ENCODE measurements at places on chromosomes 4 and X.

DNA sequence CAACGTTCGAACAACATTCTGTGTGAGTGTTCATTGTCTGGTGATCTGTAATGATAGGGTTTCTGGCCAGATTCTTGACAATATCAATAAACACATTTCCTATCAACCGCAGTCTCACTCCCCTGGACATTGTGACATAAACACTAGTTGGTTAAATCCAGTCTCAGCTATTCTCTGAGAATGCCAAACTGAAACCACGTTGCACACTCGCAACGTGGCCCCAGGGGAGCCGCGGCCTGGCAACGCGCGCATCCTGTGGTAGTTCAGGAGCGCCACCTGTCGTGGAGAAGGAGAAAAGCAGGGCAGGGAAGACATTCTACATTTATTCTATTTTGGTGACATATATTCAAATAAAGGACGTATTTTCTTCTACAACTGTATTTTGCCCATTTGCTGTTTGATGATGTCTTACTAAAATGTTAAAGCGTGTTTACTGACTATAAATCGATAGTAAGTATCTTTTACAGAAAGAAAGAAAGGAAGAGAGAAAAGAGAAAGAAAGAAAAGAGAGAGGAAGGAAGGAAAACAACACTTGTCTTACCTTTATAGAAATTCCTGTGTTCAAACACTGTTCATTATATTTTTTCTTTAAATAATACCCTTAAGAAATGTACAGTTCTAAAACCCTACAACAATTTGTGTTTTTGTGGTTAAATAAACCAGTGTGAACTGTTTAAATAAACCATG lies 738.3 kb upstream of the FRG1 start:
- peak; percentile 87 for DNase-seq

DNA sequence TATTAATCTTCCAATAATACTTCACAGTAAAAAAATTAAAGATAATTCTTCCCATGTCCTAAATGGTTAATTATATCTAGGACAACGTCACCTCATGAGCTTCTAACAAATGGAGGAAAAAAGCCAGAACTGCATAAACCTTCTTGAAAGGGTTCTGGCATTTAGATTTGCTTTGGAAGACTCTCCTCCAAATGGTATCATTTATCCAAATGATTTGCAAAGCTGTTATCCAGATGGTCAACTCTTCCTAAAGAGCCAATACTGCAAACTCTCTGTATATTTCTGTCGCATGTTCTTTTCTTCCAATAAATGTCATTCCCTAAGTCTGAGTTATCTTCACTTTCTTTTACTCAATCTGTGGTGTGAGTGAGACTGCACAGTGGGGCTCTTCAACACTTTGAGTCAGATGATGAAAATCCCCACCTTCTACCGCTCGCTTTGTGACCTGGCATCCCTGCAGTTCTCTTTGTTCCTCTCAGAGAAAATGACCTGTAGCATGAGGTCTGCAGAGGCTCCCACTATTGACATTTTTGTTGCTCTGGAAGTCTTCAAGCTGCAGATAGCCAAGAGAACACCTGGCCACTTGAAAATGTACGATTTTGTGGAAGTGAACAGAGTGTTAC lies 52.9 kb downstream of the TMEM150C start:
- peak; percentile 45 for DNase-seq

DNA sequence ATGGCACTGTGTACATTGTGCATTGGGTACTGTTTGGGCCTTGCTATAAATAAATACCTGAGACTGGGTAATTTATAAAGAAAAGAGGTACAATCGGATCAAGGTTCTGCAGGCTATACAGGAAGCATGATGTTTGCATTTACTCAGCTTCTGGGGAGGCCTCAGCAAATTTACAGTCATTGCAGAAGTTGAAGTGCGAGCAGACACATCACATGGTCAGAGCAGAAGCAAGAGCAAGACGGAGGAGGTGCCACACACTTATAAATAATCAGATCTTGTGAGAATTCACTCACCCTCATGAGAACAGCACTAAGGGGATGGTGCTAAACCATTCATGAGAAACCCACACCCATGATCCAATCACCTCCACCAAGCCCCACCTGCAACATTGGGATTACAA lies 505.0 kb downstream of the ARAP2 start:
- no peak for DNase-seq

- DNase-seq: no peak
Measured at GRCh38 chr4:150067859-150068258, 10.4 kb upstream of the DCLK2 start.

DNA sequence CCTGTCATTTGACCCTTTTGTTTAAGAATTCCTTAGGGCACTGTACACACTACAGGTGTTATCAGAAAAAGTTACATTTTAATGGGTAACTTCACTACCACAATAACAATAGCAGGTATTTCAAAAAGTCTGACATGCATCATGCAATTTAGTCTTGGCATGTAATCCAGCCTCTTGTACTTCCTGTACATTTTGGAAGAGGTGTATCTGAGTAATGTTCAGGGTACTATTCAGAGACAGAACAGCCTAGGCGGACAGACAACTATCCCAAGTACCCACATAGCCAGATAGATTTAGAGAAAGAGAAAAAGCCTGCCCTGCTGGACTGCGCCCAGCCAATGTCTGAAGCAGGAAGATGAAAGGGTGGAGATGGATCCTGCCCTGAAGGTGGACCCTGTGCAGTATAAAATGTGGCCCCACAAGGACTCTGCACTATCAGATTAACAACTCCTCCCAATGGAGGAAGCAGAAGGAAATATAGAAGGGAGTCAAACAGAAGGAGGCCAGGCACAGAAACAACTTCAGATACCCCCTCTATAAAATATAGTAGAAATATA lies 8.5 kb downstream of the UGT2B7 start:
- DNase-seq: no peak

GRCh38 chrX:144334577-144334976 lies 450.7 kb downstream of the UBE2NL start:
- DNase-seq: no peak

DNA sequence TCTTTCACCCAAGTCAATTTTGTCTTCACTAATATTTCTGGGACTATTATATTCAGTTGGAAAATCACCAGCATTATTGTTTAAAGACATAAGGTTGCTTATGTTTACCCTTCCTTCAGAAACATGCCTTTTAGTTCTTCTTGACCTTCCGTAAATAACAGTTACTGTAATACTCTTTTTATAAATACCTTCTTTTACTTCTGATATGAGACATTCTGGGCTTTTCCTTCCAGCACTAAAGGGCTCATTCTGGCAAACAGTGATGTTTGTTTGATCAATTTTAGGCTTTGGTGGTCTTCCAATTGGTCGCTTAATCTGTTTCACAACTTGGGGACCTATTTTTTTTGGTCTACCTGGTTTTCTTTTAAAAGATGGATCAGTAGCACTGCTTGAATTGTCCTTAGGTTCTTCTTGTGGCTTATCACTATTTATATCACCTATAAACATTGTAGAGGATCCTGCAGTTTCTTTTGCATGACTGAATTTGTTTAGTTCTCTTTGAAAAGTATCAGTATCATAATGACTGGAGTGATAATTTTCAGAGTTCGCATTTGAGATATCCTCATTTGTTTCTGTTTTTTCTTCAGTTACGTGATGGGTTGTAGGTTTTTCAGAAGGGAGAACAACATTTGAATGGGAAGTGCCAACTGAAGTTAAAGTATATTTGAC lies 64.8 kb downstream of the NCAPG start:
- DNase-seq: no peak

DNA sequence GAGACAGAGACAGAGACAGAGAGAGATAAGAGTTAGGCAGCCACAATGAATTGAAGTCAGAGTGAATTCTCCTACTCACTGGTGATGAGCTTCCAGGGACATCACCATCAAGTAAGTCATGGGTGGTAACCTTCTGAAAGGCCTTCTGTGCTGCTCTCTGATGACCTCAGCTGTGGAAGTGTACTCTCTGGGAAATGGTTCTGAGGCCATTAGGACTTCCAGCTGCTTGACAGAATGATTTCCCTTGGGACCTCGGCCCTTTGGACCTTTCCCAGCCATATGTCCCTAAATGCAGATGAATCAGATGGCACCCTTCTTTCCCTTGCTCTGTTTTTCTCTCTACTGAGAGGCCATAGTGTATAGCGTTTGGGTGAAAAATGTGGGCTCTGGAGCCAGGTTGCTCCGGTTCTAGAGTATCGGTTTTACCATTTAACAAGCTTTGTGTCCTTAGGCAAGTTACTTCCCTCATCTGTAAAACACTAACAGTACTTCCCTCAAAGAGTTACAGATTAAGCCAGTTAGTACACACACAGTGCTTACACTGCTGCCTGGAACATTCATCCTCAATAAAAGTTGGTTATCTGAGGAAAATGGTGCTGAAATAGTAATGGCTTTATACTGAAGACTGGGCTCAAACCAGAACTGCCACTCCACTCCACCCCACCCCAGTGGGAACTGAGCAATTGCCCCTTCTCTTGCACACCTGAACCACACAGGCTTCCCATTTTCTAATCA lies 7.6 kb downstream of the SEPTIN11 start:
- DNase-seq: no peak

- DNase-seq: no peak
Measured at GRCh38 chrX:3290561-3290960, 55.9 kb downstream of the MXRA5 start.

- DNase-seq: no peak
Measured at GRCh38 chr4:72377491-72378194, 191.4 kb downstream of the ADAMTS3 start.

DNA sequence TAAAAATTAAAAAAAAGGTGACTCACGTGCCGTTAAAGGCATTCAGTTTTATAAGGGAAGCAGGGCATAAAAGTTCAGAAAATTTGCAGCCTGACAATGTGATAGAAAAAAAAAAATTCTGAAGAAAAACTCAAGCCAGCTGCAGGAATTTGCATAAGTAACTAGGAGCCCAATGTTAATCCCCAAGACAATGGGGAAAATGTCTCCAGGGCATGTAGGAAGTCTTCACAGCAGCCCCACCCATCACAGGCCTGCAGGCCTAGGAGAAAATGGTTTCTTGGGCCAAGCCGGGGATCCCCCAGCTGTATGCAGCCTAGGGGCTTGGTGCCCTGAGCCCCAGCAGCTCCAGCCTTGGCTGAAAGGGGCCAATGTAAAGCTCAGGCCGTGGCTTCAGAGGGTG lies 31.2 kb downstream of the CHM start:
- no peak for DNase-seq

DNA sequence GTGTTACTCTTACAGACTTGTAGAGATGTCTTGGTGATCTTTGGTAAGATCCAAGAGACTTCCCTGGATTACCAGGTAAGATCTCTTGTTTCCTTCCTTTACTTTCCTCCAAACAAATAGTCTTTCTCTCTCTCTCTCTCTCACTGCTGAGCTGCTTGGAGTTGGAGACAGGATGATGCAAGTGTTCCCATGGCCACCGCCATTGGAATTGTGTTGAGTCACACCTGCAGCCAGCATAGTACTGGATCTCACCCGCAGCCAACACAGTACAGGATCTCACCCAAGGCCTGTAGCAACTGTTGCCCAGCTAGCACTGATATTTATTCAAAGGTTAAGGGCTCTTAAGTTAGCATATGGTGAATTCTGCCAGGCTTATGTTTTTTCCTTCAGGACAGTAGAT lies 1080.9 kb downstream of the FAT4 start:
- DNase-seq: no peak

DNA sequence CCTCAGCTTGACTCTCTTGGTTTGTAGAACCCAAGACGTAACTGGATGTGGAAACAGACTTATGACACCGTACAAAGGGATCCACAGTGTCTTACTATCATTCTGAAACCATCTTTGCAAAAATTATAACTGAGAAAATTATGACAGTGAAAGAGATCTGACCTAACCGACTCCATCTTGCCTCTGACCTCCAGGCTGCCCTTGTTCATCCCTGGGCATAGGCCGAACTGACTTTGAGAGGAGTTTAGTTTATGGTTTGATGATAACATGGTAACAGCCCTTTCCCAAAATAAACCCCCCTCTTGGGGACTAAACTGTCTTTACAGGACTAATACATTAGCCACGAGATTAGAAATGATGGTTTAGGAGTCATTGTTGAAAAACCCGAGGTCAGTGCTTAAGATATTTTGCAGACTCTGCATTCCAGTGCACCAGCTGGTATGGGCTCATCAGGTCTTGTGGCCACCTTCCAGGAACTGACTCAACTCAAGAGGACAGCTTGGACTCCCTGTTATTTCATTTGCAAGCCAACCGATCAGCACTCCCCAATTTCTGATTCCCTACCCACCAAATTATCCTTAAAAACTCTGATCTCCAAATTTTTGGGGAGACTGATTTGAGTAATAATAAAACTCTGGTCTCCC lies 49.6 kb downstream of the CASP3 start:
- DNase-seq: no peak

GRCh38 chrX:68454476-68455150 lies 21.3 kb upstream of the OPHN1 start:
- no peak for DNase-seq

DNA sequence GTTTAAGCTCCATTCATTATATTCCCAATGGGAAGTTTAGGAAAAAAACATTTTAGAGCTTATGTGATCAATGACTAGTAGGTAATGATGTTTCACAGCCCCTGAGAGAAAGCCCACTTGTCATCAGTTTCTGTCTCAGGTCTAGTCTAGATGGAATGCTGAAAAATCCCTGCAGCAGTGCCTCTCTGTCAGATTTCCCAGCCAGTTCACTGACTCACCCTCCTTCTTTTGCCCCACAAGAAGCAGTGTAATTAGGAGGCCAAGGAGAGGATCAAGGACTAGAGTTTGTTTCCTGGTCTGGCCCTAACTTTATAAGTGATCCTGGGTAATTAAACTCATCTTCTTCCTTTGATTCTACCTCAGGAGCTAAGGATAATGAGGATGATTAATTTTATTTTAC lies 118.7 kb upstream of the ANXA3 start:
- no peak for DNase-seq

DNA sequence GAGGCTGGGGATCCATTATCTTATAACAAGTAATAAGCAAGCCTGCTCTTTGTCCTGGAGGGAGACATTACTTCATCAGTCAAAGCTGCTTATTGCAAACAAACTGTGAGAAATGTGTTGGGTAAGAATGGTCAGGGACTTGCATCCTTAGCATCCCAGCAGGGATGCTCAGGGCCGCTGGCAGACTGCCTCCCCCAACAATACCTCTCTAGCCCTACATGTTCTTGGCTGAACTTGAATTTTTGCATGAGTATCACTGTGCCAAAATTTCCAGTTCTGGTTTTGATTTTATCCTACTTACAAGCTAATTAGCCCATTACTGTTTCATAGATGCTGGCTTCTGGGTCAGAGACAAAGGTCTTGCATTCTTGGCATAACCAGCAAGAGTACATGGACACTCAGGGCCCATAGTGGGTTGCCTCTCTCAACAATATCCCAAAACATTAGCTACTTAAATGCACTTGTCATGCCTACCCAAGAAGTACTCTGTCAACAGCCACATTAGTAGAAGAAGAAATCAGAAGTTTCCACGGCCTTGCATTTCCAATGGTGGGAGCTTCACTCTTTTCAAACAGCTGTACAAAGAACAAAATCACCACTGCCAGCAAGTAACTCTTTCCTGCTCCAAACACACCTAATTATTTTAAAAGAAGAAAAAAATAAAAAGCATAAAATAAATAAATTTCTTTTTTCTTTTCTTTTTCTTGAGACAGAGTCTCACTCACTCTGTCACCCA lies 41.9 kb upstream of the NEUROG2 start:
- no peak for DNase-seq

GRCh38 chrX:32893751-32894150 lies 317.6 kb downstream of the DMD start:
- no peak for DNase-seq
